Activated CD8-positive, alpha-beta T cell treated with anti-CD3 and anti-CD28 coated beads for 36 hours (primary cell): ENCODE measurements at places on chromosomes 1 and 21. TPM values are rescaled to one million over a fixed set of nuclear protein-coding genes. Genes with fewer than 3 reads are reported as not detected.
A peak's percentile ranks its signal among the peaks of the same experiment; 100 is the strongest.

Gene PM20D1
- 0.22 TPM for total RNA-seq

Gene IGSF5
- not detected for total RNA-seq

Gene B4GALT2
- 35.4 TPM for total RNA-seq

Gene NAV1
- total RNA-seq = 1.6 TPM

Gene TENT5C
- total RNA-seq = 13.6 TPM

Gene KIAA0319L
- total RNA-seq = 30.9 TPM

Gene EDN2
- total RNA-seq = not detected

Gene TSTD1
- total RNA-seq = 78.7 TPM

Gene RCAN1
- 6.1 TPM for total RNA-seq

Gene SASS6
- 12.9 TPM for total RNA-seq

Gene TARBP1
- 53.9 TPM for total RNA-seq

Gene EDARADD
- 3.0 TPM for total RNA-seq

Gene KHDRBS1
- total RNA-seq = 203 TPM

Gene TDRD5
- total RNA-seq = not detected

- DNase-seq = peak; percentile 55
Measured at GRCh38 chr21:42397746-42398394, 2.0 kb upstream of the TMPRSS3 start.

- DNase-seq = no peak
Measured at GRCh38 chr1:55233145-55233777, 18.1 kb upstream of the USP24 start.

GRCh38 chr1:18938008-18938706, 18.3 kb downstream of the IFFO2 start:
- no peak for DNase-seq

DNA sequence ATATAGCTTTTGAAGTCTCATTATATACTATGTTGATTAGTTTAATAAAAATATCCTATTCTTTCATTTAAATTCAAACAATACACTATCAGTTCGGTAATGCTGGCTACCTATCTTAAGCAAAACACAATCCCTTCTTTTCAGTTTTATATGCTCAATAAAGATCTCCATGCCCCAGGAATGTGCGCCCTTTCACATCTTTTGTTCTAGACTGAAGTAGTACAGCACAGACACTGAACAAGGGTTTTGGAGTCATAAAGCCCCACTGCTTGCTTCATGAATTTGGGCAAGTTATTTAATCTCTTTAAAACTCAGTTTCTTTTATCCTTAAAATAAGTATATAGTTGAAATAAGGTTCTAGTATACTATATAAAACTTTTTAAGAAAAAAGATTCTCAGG, 22.4 kb downstream of the SYDE2 start:
- no peak for DNase-seq

- no peak for DNase-seq
Measured at GRCh38 chr21:36059823-36060158, 535 bp downstream of the SETD4 start.

- DNase-seq = no peak
Measured at GRCh38 chr1:214898161-214898560, 184.4 kb upstream of the KCNK2 start.

DNA sequence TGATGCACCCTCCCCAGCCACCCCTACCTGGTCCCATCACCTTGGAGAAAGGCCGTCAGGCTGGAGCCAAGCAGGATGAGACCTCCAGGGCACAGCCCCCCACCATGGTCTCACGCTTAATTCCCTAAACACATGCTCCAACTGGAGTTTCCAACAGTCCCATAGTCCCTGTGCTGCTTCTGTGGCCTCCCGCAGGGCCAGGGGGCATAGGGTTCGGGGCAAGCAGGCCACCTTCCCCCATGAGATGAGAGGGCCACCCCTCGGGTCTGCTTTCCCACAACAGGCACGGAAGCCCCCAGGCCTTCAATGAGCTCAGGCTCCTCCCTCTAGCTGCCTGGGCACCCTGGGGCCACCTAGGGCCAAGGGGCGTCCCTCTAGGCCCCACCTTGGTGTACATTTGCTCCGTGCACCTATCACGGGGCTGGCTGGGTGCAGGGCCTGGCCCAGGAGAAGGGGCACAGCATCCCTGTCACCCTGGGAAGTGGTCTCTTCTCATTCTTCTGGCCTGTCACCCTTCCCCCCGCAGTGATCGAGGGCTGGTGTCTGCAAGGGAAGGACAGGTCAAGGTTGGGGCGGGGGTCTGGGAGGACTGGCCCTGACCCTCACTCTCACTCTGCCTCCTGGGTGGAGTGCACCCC, 42.4 kb downstream of the TRIM11 start:
- no peak for DNase-seq

- DNase-seq = no peak
Measured at GRCh38 chr1:223824712-223825111, 21.0 kb downstream of the TP53BP2 start.

- DNase-seq = peak; percentile 10
Measured at GRCh38 chr21:25360593-25360992, 246.7 kb downstream of the MRPL39 start.

DNA sequence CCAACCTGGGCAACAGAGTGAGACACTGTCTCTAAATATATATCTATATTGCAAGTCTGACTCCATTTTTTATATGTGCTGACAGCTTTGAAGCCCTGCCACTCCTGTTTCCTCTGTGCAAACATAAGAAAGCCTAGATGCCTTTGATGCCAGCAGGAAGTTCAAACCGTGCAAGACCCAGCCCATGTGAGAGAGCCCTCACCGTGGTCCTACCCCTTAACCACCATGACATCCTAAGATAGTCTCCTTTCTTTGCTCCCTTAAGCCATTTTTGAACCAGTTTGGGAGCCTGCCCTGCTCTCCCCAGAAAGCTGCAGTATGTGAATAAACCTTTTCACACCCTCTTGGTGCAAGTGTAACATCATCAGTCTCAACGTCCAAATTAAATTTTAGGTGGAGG, 3.7 kb upstream of the DIPK1A start:
- DNase-seq = peak; percentile 49

GRCh38 chr1:30383221-30383711, 340.1 kb downstream of the MATN1 start:
- no peak for DNase-seq

GRCh38 chr21:30443226-30443625, 3.2 kb downstream of the KRTAP15-1 start:
- DNase-seq = no peak

GRCh38 chr1:205491794-205492193, 12.7 kb upstream of the CDK18 start:
- DNase-seq = no peak

DNA sequence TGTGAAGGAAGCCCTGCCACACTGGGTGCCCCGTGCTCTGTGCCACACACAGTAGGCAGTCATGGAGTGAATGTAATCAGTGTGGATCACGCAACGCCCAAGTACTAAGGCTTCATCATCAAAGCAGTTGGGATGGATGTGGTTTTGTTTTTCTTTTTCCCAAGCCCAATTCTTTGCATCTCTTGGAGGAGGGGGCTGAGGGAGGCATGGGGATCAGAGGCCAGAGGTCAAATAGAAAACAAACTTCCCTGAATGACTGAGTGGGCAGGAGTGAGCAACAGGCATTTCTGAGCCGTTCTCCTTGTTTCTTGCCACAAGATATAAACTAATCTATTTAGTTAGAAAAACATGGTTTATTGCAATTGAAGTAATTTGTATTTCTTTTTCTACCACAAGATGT, 85.3 kb downstream of the TRABD2B start:
- DNase-seq = no peak

- no peak for DNase-seq
Measured at GRCh38 chr1:246597340-246597739, 31.1 kb downstream of the CNST start.

- DNase-seq = no peak
Measured at GRCh38 chr1:24702511-24703293, 42.5 kb upstream of the CLIC4 start.

- DNase-seq = no peak
Measured at GRCh38 chr1:100430325-100430756, 78.0 kb downstream of the CDC14A start.

GRCh38 chr1:45930258-45931150, 127.1 kb downstream of the MAST2 start:
- no peak for DNase-seq

GRCh38 chr1:160858097-160858496, 4.6 kb downstream of the CD244 start:
- no peak for DNase-seq

GRCh38 chr1:7808253-7808844, 24.3 kb downstream of the PER3 start:
- DNase-seq = no peak

GRCh38 chr21:24045775-24046215, 1561.5 kb downstream of the MRPL39 start:
- DNase-seq = peak; percentile 61

DNA sequence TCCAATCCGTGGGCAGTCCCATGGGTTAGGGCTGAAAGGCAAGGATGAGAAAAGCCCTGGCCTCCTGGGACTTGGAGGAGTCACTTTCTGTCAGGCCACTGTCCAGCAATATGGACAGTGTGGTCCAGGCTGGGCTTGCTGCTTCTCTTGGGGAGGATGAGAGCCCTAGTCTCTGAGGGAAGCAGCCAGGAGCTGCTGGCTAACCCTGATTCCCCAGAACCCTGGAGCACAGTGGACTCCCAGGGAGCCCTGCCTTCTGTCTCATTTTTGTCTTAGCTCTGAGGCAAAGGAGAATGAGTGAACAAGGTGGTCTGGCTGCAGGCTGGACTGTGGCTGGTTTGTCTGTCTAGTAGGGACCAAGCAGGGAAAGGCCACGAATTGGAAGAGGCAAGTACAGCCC, 23.8 kb upstream of the EDN2 start:
- DNase-seq = no peak

GRCh38 chr21:45220071-45220481, 67.6 kb downstream of the POFUT2 start:
- DNase-seq = no peak

DNA sequence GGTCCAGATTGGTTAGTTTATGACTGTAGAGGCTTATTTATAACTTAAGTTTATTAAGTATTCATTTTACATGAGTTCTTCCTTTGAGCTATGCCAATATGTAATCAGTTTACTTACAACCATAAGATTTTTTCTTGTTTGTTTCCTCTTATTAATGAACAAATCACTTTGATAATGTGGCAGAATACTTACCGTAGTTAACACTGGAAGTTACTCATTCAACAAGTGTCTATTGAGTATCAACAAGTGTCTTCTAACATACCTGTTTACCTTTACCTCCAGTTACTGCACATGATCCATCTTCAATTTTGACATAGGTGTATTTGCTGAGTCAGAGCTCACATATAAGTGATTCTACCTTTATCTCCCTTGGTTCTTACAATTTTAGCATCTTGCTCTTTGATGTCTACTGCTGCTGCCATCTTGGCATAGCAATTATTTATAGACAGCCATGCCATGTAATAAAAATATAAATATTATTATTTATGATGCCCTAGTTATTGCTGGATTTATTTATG, 205.7 kb downstream of the NCAM2 start:
- DNase-seq = no peak

DNA sequence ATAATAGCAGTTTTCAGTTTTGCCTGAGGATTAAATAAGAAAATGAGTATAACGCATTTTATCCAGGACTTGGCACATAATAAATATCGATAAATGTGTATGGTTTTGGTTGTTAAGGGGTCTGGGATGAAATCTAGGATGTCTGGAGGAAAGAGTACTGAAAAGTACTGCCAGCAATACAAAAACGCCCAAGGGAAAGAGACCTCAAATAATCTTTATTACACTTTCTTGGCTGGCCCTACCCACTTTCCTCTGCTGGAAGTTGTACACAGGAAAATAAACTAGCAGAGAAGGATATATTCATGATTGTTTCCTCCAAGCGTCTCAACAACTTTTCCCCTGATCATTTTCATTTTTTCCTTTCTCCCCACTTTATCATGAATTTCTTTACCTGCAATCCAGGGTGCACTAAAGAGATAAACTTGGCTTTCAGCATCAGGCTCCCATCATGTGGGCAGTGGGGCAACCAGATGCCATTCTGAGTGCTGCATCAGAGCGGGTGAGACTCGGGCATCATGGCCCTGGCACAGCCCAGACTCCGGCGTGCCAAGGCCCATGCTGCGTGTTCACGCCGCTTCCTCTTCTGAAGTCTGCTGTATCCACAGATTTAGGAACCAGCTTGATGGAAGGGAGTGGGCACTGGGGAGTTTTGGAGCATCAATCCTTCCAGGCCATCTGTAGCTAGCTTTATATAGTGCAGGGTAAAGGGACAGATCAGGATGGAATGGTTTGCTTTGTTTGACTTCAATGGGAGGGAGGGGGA, 35.8 kb upstream of the PLXNA2 start:
- DNase-seq = no peak

DNA sequence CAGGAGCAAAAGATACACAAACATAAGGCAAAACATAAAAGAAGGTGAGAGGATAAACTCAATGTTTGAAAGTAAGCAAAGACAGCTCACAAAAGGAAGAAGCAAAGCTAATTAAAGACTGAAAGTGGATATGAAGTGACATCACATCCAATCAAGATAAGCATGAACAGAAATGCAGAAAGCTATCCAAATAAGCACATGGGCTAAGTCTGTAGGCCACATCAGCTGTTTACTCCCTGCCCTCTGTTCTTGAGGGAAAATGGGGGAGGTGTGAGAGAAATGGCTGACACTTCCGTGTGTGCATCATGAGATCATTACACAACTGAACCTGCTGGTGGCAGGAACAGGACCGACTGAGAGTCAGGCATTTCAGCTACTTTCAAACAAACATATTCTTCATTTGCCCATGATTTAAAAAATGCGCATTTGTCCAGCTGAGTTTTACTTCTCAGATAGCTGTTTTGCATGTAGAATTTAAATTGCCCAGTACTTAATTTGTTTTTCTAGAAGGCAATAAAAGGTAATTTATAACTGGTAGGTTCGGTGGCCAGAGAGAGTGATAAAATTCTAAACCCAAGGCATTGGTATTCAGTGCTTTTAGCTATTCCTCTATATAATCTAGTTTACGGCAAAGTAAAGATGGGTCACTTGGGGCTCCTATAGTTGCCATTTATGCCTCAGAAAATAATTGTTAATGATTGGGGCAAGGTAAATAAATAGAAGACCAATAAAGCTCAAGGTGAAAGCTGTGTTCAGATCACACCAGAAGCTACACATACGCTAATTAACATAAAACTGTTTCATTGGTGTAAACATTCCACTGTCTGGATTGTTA, 27.2 kb upstream of the MAN1A2 start:
- DNase-seq = peak; percentile 30

DNA sequence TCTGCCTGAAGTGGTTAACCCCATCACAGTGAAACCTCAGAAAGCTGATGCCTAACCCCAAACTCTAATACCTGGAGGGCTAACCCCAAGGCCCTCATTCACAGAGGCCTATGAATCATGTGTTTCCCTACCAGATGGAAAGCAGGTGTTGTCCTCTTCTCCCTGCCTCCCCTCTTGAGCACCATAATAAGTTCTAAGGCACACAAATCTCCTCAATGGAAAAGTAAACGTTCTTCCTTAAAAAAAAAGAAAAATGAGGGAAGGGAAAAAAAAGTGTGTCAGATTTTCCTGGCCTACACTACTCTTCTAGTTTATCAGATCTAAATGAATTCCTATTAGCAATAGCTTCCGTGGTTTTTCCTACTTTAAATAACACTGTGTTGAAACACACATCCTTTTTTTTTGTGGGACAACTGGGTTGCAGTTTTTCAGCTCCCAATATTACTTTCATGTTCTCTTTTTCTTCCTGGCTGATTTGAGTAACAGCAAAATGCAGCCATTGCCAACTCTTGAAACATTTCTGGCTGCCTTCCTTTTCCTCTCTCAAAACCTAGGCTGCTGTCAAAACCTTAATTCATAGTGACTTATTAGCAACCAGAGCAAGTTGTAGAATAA, 43.2 kb downstream of the SLC44A3 start:
- DNase-seq = no peak

GRCh38 chr1:207579436-207579799, 65.5 kb upstream of the CR1L start:
- peak; percentile 67 for DNase-seq
